Nucleus accumbens (tissue), 56 donors: ENCODE measurements at places on chromosomes 6 and 20.

GRCh38 chr6:132007474-132008190 lies 56.5 kb upstream of the CCN2 start:
- no peak for DNase-seq

GRCh38 chr20:64121586-64121985 lies 14.2 kb upstream of the NPBWR2 start:
- no peak for DNase-seq

DNA sequence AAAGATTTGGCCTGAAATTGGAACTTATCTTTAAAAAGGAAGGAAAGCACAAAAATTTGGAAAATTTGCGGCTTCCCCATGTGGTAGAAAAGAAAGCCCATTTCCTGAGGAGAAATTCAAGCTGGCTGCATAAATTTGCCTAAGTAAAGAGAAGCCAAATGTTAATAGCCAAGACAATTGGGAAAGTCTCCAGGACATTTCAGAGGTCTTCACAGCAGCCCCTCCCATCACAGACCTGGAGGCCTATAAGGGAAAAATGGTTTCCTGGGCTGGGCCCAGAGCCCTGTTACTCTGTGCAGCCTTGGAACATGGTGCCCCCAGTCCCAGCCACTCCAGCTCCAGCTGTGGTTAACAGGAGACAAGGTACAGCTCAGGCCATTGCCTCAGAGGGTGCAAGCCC lies 736.5 kb downstream of the HACE1 start:
- no peak for DNase-seq

GRCh38 chr20:33828967-33829560 lies 17.9 kb downstream of the CHMP4B start:
- no peak for DNase-seq

- DNase-seq = no peak
These were observed 48.4 kb upstream of the DEFB112 start for GRCh38 chr6:50097966-50098640.

DNA sequence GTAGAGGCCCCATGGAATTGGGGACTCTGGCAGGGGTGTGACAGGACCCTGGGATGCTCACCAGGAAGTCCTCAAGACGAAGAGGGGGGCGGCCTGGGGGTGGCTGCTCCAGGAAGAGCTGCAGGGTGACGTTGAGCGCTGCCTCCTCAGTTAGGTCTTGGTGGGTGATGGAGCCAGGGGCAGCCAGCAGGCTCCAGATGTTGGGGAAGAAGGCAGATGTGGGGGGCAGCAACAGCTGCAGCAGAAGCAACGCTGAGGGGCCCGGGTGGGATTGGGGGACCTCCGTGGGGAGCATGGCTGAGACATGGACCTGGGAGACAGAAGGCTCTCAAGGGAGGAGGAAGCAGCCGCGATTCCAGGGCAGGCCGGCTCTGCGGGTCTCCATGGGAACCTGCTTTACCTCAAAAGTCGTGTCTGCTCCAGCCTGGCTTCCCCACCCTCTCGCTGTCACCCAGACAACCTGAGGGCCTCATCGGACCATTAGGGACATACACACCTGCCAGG lies 591 bp downstream of the VWA7 start:
- no peak for DNase-seq

DNA sequence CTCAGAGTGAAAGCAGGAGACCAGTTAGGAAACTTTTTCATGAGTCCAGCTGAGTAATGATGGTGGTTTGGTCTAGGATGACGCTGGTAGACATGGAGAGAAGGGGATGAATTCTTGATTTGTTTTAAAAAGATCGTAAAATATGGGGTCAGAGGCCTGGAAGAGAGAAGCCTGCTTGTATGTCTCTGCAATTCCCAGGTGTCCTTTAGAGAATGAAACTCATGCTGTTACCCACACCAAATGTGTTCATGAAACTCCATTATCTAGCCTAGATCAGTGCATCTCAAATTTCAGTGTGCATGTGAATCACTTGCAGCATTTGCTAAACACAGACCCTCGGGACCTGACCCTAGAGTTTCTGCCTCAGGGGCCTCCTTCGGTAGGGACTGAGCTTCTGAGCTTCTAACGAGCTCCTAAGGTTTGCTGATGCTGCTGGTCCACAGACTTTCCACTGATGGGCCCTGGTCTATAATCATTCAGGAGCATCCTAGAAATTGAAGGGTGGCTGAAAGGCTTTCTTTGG lies 302.0 kb upstream of the PLCB4 start:
- no peak for DNase-seq

DNA sequence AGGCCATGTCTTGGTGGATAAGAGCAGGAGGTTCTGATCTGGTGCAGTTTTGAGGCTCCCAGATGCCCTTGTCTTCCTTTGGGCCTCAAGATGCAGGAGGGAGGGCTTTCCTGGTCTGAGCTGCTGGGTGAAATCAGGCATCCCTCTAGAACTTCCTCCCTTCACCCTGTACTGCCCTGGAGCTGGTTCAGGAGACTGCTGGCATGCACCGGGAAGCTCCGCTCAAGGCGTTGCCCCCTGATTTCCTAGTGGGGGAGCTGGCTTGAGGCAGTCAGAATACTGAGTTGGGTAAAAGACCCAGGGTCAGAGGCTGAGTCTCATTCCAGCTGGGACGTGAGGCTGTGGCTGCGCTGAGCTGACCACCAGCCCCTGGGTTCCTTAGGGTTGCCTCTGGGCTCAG lies 12.0 kb downstream of the PHACTR3 start:
- no peak for DNase-seq
